SJCRH30 (cell line): ENCODE measurements at places on chromosomes 11 and 22. TPM values are rescaled to one million over a fixed set of nuclear protein-coding genes. Genes with fewer than 3 reads are reported as not detected.

Gene MED19
- total RNA-seq, result 28.1 and 28.6 TPM in 2 replicates

DNA sequence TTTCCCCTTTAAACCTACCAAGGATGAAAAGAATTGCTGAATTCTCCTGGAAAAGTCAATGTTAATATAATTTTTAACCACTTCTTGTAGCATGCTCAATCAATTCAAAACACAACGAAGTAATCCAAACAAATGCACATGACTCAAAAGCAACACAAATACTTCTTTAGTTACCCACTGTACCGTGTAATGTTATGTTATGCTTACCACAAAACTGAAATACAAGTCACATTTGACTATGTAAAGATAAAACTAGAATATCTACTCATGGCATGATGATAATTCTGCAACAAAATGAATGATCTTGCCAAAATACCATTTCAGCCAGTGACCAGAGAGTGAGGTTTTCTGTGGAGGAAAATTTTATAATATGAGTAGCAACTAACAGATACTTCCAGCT lies 587.0 kb downstream of the DLG2 start:
- no peak for DNase-seq
- H3K27ac ChIP-seq, result no peak overlapping the region
- H3K4me3 ChIP-seq, result no peak overlapping the region
- H3K36me3 ChIP-seq, result no peaks in the 10 kb centered on the region
- H3K4me1 ChIP-seq, result no peaks in the 10 kb centered on the region

GRCh38 chr11:76667856-76668255 lies 2.7 kb downstream of the LRRC32 start:
- no peak overlapping the region for H3K4me3 ChIP-seq
- H3K27me3 ChIP-seq, result no peaks in the 10 kb centered on the region
- peaks cover 18% of the 10 kb centered on the region for H3K4me1 ChIP-seq
- no peak overlapping the region for H3K27ac ChIP-seq

DNA sequence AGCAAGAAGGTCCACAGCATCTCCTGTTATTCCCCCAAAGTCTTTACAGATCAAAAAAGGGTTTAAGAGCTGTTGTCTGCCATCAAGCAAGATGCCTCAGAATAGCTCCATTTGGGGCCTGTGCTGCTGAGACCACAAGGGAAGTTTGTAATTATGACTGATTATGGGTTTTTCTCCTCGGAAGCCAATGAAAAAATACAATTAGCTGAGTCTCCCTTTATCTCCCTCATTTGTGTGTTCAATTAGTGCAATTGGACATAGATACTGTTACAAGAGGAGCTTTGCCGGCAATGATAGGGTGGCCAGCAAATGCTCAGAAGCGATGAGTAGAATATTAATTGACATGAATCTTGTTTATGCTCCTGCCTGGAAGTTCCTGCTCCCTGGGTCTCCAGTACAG lies 83.7 kb downstream of the COMMD9 start:
- no peaks in the 10 kb centered on the region for H3K27me3 ChIP-seq
- no peak overlapping the region for H3K27ac ChIP-seq
- H3K36me3 ChIP-seq, result peaks cover 7% of the 10 kb centered on the region; the same call in 1 of the 2 replicates
- no peak overlapping the region for H3K4me3 ChIP-seq
- H3K4me1 ChIP-seq, result no peaks in the 10 kb centered on the region

DNA sequence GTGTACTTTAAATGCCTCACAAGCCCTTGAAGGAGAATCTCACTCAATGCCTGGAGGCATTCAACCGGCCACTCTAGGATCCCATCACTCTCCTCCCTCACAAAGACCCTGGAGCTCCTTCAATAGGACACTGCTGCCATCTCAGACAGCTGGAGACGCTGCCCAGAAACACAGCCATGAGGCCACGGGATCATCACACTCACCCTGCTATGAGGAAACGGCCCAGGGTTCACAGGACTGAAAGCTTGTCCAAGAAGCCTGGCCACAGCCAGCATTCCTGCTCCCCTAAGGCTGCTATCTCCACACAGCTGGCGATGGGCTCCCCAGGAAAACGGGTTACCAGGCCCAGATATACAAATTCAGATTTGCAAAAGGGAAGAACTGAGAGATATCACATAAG lies 13.2 kb downstream of the CARS1 start:
- DNase-seq, result no peak
- peaks cover 7% of the 10 kb centered on the region for H3K36me3 ChIP-seq
- no peak overlapping the region for H3K27ac ChIP-seq
- peaks cover 4% of the 10 kb centered on the region; the same call in 1 of the 2 replicates for H3K4me1 ChIP-seq

DNA sequence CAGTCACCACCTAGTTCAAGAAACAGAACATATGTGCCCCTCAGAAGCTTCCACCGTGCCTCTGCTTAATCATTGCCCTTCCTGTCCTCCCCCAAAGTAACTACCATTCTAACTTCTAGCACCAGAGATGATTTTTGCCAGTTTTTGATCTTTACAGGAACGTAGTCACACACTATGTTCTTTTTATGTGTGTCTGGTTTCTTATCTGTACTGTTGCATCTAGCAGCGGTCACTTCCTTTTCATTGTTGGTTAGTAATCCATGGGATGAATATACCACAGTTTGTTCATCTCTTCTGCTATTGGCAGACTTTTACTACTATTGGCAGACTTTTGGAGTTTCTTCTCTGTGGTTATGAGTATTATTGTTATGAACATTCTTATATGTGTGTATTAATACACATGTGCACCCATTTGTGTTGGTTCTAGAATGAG lies 34.6 kb downstream of the SPECC1L start:
- no peak for DNase-seq
- no peaks in the 10 kb centered on the region for H3K4me1 ChIP-seq
- no peak overlapping the region for H3K4me3 ChIP-seq
- H3K36me3 ChIP-seq, result peaks cover 53% of the 10 kb centered on the region

DNA sequence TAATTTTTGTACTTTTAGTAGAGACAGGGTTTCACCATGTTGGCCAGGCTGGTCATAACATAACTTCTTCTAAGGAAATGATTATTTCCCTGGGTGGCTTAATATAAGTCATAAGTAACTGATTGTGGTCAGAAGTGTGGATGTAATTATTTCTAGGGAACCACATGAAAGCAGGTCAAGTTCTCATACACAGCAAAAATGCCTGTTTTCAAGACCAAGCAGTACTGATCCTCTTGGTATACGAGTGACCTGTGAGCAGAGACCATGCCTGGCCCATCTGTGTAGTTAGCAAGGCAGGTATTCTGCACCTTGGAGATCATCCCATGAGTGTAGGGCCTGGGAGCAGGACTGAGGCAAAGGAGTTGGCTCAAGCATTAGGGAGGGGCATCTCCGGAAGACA lies 32.5 kb upstream of the NUCB2 start:
- H3K27ac ChIP-seq, result no peak overlapping the region
- H3K4me1 ChIP-seq, result no peaks in the 10 kb centered on the region
- no peak for DNase-seq
- no peak overlapping the region for H3K4me3 ChIP-seq
- H3K36me3 ChIP-seq, result no peaks in the 10 kb centered on the region

Gene VSIG2
- total RNA-seq, result not detected in 2 replicates

GRCh38 chr11:16781936-16782919 lies 43.8 kb downstream of the C11orf58 start:
- H3K27me3 ChIP-seq, result peaks cover 2% of the 10 kb centered on the region; the same call in 1 of the 2 replicates
- H3K4me3 ChIP-seq, result no peak overlapping the region
- H3K4me1 ChIP-seq, result no peaks in the 10 kb centered on the region
- H3K27ac ChIP-seq, result no peak overlapping the region

- H3K27ac ChIP-seq, result no peak overlapping the region
- no peaks in the 10 kb centered on the region for H3K36me3 ChIP-seq
- DNase-seq, result no peak
- no peak overlapping the region for H3K4me3 ChIP-seq
- H3K4me1 ChIP-seq, result peaks cover 4% of the 10 kb centered on the region
- H3K27me3 ChIP-seq, result no peaks in the 10 kb centered on the region
Measured at GRCh38 chr11:58652726-58653280, 30.3 kb downstream of the CNTF start.

Gene MPZL2
- total RNA-seq, result not detected in 2 replicates

DNA sequence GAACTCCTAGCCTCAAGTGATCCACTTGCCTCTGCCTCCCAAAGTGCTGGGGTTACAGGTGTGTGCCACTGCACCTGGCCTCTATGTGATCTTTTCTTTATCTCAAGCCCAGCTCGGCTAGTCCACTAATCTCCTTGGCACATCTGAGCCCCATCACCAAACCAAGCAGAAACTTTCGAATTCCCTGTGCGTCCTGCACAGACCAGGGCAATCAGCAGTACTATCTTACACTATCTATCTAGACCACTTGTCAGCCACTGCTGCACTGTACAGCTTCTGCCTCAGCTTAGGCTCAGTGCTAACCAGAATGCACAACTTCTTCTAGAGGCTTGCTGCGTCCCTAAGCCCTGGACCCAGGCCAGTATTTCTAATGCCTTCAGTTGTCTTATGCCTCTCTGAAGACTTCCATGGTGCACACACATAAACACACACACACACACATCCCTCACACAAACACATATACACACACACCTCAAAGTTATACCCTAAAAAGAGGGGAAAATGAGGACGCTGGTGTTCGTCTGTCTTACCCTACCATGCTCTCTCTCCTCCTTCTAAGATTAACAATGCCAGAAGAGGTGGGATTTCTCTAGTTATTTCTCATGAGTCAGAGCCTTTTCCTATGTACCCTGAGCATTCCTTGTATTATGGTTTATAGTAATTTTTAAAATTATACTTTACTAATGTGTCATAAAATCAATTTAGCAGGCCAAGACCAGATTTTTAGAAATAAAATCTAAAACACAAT lies 59.3 kb upstream of the FAM181B start:
- no peaks in the 10 kb centered on the region for H3K36me3 ChIP-seq
- H3K4me1 ChIP-seq, result peaks cover 16% of the 10 kb centered on the region
- no peak overlapping the region for H3K4me3 ChIP-seq

- no peaks in the 10 kb centered on the region for H3K4me1 ChIP-seq
- H3K27ac ChIP-seq, result no peak overlapping the region
- no peak overlapping the region for H3K4me3 ChIP-seq
- H3K36me3 ChIP-seq, result no peaks in the 10 kb centered on the region
Measured at GRCh38 chr11:112694245-112694644, 267.0 kb upstream of the NCAM1 start.

GRCh38 chr22:20552443-20553401 lies 45.3 kb downstream of the MED15 start:
- DNase-seq, result no peak
- no peak overlapping the region for H3K4me3 ChIP-seq
- H3K4me1 ChIP-seq, result no peaks in the 10 kb centered on the region
- H3K36me3 ChIP-seq, result peaks cover 51% of the 10 kb centered on the region

DNA sequence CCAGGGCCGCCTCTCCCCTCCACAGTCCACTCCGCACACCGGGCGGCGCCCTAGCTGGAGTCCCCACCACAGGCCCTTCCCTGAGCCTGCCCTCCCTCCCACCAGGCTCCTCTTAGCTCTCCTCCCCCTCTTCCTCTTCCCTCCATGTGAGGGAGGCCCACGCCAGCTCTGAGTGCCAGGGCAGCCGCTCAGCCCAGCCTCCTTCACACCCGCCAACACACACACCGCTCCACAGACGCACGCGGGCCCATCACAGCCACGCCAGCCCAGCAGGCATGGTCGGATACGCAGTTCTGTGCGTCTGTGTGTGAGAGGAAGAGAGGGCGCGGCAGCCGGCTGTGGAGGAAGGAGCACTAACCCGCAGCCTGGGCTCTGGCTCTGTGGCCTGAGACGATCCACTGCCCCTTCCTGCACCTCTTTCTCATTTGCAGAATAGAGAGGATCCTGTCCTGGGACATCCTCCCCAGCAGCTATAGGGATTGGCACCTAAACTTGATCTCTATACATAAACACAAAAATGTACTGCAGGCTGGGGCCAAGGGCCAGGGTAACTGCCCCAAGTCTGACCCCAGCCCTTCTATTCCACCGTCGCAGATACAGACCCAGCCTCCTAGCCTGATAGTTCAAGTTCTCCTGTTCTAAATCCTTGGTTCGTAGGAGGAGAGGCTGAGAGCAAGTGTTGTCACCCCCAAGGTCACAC lies 3.5 kb downstream of the CHRM4 start:
- no peaks in the 10 kb centered on the region for H3K27me3 ChIP-seq
- peak; percentile 50 for DNase-seq
- H3K36me3 ChIP-seq, result no peaks in the 10 kb centered on the region
- peaks cover 10% of the 10 kb centered on the region for H3K4me1 ChIP-seq
- peak overlapping the region; percentile 31 for H3K4me3 ChIP-seq
- no peak overlapping the region for H3K27ac ChIP-seq

DNA sequence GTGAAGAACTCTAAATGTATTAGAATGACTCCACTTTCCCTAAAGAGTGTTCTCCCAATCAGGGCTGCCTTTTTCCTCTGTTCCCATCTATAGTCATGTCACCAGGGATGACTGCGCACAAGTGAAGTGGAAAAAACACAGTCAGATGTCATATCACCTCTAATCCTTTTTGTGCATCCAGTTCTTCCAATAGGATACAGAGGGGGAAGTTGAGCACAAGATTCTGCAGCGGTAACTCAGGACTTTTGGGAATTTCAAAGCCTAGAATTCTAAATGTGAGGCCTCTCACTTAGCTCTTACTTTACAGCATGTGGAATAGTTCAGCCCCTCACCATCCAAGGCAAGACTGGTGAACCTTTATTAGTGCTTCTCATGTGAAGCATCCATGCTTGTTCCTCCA lies 602.6 kb downstream of the NTM start:
- H3K4me3 ChIP-seq, result no peak overlapping the region
- H3K4me1 ChIP-seq, result no peaks in the 10 kb centered on the region
- H3K36me3 ChIP-seq, result no peaks in the 10 kb centered on the region
- no peak for DNase-seq
- H3K27ac ChIP-seq, result no peak overlapping the region
- H3K27me3 ChIP-seq, result no peaks in the 10 kb centered on the region

DNA sequence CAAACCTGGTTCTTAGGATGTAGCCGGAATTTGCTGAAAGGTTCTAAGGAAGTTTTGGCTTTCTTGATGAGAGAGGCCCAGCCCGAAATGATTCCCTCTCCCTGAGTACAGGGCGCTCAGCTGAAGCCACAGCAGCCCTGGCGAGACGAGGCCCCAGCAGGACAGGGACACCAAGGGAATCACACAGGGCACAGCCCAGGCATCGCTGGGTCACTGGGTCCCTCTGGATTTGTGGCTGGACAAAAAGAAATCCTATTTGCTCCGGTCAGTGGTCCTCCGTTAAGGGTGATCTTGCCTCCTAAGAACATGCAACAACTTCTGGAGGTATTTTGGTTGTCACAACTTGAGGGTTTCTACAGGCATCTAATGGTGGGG lies 6.4 kb downstream of the FGF19 start:
- H3K27me3 ChIP-seq, result peaks cover 7% of the 10 kb centered on the region; the same call in 1 of the 2 replicates
- H3K27ac ChIP-seq, result no peak overlapping the region
- H3K4me1 ChIP-seq, result peaks cover 21% of the 10 kb centered on the region

DNA sequence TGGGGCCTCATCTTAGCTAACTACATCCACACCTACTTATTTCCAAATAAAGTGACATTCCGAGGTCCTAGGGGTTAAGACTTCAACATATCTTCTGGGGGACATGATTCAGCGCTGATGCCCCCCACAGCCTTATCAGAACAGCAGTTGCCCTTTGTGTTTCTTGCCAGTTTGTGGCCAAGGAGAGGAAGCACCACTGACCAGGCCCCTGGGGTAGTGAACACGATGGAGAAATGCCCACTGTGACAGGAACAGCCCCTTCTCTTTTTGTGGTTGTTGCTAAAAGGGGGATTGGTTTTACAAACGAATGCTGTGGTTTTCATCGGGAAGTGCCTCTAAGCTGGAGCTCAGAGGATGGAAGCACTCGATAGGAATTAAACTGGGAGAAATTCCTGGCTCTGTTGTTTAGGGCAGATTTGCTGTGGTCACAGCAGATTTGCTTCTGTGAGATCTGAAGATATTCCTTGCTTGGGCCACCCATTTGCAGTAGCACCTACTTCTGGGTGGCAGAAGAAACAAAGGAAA lies 88.8 kb downstream of the ABTB2 start:
- H3K4me3 ChIP-seq, result no peak overlapping the region
- peak; percentile 23 for DNase-seq
- peaks cover 4% of the 10 kb centered on the region; the same call in 1 of the 2 replicates for H3K4me1 ChIP-seq
- H3K27me3 ChIP-seq, result no peaks in the 10 kb centered on the region
- no peaks in the 10 kb centered on the region for H3K36me3 ChIP-seq
